ENCODE measurements at places on chromosomes 1 and 21.
A peak's percentile ranks its signal among the peaks of the same experiment; 100 is the strongest.

DNA sequence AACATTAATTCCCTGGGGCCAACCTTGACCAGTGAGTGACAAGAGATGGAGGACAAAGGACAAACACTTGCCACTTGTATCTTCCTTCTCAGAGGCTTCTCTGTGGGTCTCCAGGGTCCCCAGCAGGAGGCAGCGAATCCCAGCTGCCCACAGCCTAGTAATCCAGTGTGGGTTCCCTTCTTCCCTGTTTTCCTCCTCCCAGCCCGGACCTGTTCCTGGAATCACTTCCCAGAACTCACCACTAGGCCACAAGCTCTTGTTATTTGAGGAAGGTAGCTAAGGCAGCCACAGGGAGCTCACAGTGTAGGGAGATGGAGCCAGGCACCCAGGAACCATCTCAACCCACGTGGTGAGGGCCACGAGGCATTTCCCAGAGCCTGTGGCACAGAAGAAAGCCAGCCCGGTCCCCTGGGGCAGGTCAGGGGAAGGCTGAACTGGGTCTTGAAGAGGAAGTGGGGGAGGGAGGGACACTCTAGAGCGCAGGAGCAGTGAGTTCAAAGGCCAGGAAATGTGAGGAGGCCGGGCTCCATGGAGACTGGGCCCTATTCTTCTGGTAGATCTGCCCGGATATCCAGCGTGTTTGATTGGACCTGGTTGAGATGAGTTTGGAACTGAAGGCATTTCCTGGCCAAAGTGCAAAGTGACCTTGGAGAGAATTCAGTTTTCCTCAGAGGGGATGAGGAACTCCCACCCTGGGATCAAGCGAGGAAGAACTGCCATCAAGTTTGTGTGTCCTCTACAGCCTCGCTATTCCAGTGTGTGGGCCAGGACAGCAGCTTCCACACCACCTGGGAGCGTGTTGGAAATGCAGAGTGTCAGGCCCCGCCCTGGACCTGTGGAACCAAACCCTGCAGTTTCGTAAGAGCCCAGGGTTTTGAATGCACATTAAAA, 20.3 kb upstream of the C2CD2 start:
- DNase-seq, result peak; percentile 26

DNA sequence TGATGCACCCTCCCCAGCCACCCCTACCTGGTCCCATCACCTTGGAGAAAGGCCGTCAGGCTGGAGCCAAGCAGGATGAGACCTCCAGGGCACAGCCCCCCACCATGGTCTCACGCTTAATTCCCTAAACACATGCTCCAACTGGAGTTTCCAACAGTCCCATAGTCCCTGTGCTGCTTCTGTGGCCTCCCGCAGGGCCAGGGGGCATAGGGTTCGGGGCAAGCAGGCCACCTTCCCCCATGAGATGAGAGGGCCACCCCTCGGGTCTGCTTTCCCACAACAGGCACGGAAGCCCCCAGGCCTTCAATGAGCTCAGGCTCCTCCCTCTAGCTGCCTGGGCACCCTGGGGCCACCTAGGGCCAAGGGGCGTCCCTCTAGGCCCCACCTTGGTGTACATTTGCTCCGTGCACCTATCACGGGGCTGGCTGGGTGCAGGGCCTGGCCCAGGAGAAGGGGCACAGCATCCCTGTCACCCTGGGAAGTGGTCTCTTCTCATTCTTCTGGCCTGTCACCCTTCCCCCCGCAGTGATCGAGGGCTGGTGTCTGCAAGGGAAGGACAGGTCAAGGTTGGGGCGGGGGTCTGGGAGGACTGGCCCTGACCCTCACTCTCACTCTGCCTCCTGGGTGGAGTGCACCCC, 42.4 kb downstream of the TRIM11 start:
- no peak for DNase-seq

- no peak for DNase-seq
These were observed 46.1 kb downstream of the GRIK1 start for GRCh38 chr21:29893687-29894086.

- no peak for DNase-seq
These were observed 29.1 kb upstream of the C21orf91 start for GRCh38 chr21:17848228-17848627.

- peak; percentile 13 for DNase-seq
These were observed 234.5 kb upstream of the HOOK1 start for GRCh38 chr1:59580257-59580656.

- no peak for DNase-seq
These were observed 27.3 kb downstream of the ZBTB8OS start for GRCh38 chr1:32622806-32623681.

- no peak for DNase-seq
These were observed 8.9 kb upstream of the LEMD1 start for GRCh38 chr1:205430696-205431305.

DNA sequence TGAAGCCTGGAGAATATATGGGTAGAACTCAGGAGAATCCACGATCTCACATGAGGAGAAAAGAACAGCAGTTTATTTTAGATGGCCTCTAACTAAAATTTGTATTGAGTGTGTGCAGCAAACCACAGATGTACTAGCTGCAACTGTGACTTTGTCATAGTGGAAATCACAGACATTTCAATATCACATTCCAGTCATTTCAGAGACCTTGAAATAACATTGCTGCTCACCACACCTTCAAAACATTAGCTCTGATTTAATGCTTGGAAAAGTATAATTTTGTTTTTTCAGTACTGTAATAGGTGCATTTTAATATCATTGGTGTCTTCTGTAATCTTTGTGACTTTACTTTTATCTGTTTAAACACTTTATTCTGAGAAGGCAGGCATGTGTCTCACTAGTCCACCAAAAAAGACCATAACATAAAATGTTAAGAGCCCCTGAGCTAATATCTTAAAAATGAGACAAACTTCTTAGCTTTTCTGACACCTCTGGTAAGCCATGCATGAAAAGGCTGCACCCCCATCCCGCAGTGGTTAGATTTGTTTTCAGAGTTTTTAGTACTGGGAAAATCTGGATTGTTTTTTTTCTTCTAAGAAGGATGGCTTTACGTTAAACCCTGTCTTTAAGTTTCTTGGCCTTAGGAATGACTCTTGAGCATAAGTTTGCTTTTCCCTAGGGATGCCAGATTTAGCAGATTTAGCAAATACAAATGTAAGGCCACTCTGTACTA, 30.1 kb downstream of the KCNJ15 start:
- DNase-seq, result no peak

DNA sequence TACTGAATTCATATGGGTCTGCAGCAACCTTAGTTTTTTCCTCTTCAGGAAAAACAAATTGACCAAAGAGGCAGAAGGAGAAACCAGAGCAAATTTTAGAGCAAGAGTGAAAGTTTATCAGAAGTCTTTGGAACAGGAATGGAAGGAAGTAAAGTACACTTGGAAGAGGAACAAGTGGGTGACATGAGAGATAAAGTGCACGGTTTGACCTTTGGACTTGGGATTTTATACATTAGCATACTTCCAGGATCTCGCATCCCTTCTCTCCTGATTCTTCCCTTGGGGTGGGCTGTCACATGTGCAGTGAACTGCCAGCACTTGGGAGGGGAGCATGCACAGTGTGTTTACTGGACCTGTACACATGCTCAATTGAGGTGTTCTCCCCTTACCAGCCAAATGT, 754.8 kb upstream of the ADAMTS5 start:
- DNase-seq, result no peak

- no peak for DNase-seq
These were observed 195.1 kb downstream of the CRB1 start for GRCh38 chr1:197463142-197463541.

GRCh38 chr1:149844101-149844500, 55.3 kb upstream of the BOLA1 start:
- peak; percentile 48 for DNase-seq

DNA sequence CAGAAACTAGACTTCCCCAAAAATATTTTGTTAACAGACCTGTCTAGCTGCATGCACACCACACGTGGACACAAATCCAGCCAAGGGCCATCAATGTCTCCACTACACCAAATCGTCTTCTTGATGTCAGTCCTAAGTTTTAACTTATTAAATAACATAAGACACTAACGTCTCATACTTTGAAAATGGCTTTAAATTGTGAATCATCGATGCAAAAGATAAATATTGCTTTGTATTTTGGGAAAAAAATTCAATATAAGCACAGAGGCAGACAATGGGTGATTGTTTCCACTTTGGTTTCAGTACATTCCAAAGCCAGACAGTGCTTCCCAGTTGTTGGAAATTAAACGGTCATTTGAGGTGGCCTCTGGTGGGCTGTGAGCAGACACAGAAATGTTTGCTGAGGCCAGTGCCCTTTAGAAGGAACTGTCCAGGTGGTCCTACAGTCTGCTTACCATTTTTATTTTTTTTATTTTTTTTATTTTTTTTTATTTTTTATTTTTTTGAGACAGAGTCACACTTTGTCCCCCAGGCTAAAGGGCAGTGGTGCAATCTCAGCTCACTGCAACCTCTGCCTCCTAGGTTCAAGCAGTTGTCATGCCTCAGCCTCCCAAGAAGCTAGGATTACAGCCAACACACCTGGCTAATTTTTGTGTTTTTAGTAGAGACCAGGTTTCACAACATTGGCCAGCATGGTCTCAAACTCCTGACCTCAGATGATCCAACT, 1.8 kb upstream of the KIAA2013 start:
- DNase-seq, result no peak

Measured in inflammatory macrophage treated with lipopolysaccharide for 1 hour (primary cell).